ENCODE measurements at places on chromosomes 4 and X.
A peak's percentile ranks its signal among the peaks of the same experiment; 100 is the strongest.

GRCh38 chr4:176872461-176872860, 79.7 kb upstream of the VEGFC start:
- peak; percentile 21 for DNase-seq

DNA sequence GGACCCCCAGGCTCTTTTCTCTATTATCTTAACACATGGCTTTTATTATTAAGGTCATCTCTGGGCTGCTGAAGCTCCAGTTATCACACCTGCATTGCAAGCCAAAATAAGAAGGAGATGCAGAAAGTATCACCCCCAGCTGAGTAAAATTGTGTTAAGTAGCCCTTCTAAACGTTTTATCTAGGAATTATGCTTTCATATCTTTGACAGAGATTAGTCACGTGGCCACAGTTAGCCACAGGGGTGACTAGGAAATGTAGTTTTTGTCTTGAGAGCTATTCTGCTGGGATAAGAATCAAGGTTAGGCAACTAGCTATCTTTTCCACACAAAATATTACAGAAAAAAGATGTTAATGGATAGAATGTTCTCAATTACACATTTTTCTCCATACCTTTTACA, 102.1 kb downstream of the ANXA3 start:
- DNase-seq: no peak

DNA sequence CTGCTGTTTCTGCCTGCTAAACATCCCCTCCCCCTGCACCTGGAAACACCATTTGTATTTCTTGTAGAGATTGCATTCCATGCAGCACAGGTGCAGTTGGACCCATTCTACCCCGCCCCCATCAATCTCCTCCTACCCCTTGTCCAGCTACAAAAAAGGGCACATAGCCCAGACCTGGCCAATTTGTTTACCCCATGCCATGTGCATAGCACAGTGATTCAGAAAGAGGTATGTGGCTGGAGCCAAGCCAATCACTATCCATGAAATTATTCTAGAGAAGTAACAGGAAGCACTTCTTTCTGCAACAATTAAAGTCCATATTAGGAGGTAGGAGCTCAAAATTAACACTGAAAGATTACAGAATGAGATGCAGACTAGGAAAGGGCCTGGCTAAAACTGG, 20.2 kb upstream of the TMEM184C start:
- DNase-seq: no peak

- DNase-seq: no peak
Measured at GRCh38 chrX:155954793-155955192, 42.7 kb upstream of the IL9R start.

GRCh38 chr4:100079264-100079663, 111.0 kb downstream of the DDIT4L start:
- DNase-seq: no peak

DNA sequence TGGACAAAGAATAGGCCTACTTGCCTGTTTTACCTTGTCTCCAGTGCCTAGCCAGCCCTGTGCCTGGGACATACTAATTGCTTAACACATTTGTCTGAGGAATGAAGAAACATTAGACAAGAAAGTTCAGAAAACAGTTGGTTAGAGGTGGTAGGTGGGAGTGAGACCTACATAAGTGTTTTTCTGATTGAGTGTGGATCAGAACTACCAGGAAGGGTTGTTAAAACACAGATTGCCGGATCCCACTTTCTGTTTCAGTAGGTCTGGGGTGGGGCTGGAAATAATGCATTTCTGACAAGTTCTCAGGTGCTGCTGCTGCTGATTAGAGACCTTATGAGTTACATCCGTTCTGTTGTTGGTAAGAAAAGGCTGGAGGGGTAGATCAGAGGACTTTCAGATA, 5.7 kb upstream of the JADE1 start:
- DNase-seq: no peak

GRCh38 chrX:47854474-47854873, 17.8 kb downstream of the ZNF81 start:
- DNase-seq: no peak

DNA sequence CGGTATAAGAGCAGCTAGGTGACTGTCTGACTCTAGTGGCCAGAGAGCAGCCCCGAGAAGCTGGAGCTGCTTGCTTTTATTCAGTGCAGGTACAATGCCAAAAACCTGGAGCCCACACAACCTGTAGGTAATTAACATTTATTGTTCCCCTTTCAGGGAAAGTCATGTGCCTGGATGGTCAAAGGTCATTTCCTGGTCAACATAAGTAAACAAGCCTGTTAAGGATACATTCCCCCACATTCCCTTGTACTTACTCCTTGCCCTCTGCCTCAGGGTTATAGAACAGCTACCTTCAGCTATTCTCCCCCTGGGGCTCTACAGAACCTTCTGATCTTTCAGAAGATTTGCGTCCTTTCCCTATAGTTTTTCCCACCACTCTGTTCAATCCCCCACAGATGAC, 253.4 kb downstream of the TMA16 start:
- no peak for DNase-seq

- DNase-seq: no peak
Measured at GRCh38 chr4:138588501-138588900, 346.4 kb upstream of the SLC7A11 start.

DNA sequence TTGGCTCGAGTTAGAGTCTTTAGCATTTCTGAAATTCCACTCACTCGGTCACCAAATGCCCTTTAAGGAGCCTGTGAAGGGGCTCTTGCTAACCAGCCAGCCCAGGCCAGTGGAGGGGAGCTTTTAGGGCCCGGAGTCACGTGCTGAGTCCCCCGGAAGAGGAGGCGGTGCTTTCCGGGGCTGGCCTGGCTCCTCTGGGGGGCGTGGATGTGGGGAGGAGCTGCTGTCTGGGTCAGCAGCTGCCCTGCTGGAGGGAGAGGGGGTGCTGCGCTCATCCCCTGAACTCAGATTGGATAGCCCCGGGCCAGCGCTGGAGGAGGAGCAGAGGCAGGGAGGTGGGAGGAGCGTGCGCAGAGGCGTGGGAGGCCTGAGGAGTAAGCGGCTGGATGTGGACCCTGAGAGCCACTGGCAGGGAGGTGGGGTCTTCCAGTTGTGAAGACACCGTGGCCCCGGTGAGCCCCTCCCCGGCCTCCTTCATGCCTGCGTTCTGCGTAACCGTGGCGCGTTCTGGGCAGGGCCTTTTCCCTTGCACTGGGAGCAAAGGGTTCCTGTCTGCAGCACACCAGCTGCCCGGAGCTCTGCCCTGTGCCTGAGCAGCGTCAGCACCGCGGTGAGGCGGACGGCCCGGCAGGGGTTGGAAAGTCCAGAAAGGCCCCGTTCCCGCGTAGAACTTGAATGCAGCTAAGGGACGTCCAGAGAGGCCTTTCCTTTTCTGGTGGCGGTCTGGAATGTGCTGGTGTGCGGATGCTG, 19.7 kb downstream of the MAEA start:
- no peak for DNase-seq

DNA sequence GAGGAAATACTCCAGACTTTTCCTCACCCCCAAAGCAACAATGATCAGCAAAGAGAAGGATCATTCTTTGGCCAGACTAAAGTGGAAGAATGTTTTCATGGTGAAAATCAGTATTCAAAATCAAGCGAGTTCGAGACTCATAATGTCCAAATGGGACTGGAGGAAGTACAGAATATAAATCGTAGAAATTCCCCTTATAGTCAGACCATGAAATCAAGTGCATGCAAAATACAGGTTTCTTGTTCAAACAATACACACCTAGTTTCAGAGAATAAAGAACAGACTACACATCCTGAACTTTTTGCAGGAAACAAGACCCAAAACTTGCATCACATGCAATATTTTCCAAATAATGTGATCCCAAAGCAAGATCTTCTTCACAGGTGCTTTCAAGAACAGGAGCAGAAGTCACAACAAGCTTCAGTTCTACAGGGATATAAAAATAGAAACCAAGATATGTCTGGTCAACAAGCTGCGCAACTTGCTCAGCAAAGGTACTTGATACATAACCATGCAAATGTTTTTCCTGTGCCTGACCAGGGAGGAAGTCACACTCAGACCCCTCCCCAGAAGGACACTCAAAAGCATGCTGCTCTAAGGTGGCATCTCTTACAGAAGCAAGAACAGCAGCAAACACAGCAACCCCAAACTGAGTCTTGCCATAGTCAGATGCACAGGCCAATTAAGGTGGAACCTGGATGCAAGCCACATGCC, 89.7 kb downstream of the TET2 start:
- DNase-seq: no peak

- DNase-seq: peak; percentile 51
Measured at GRCh38 chr4:122798101-122798500, 28.5 kb upstream of the FGF2 start.

DNA sequence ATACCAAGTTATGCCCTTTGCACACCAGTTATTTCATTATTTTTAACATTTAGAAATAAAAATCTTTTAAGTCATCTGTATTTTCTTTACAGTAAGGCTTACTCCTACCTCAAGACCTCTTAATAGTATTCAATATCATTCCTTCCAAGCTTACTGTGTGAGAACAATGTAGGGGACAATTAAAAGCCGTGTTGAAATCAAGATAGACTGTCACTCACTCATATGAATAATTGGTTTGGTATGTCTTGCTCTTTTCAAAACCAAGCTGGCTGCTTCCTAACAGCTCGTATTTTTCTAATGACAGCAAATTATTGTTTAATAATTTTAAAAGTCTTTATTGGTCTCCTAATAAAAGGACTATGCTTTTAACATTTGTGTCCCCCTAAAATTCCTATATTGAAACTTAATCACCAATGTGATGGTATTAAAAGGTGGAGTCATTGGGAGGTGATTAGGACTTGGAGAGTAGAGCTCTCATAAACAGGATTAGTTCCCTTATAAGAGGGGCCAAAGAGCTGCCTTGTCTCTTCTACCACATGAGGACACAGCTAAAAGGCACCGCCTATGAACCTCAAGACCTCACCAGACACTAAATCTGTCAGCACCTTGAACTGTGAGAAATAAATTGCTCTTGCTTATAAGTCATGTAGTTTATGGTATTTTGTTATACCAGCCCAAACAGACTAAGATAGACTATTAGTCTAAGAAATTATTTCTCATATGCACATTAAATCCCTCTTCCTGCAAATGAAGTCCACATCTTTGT, 4.1 kb downstream of the ABCB7 start:
- DNase-seq: no peak

DNA sequence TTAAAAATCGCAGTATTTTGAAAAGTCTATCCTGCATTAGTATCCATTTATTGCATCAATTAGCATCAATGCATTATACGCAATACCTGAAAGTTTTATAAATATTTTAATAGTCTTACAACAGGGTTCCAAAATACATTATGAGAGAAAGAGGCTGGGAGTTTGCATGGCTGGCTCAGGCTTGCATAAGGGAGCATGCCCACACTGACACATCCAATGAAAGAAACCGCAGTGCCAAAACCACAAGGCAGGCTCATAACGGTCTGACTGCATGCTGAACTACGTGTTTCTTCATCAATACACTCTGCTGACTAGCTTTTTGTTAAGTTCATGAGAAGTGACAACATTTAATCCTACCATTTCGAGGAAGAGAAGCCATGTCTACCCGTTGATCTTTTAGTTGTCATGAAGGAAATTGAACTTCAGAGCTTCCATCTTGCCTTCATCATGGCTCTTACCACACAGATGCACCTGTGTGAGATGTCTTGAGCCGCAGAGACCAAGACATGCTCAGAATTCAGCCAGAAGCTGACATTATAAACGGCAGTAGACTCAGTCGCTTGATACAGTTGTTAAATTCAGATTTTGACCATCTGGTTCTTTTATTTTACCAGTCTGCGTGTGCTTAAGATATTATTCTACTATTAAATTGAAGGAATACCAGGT, 168.8 kb upstream of the FRG1 start:
- DNase-seq: peak; percentile 21

DNA sequence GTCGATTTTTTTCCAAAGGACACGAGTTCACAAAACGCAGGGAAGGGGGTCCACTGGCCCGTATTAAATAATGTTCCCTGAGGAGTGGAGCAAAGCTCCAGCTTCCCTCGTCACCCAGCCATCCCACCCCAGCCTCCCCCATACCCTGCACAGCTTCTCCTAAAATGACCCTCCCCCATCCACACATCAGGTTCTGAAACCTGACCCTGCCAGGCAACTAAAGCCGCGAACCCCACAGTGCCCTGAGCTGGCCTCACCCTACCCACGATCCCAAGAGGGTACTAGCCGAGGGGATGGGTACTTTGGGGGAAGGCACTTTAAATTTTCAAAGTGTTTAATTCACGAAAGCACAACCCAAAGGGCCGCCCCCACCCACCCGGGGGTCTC, 634 bp downstream of the APOO start:
- DNase-seq: no peak

DNA sequence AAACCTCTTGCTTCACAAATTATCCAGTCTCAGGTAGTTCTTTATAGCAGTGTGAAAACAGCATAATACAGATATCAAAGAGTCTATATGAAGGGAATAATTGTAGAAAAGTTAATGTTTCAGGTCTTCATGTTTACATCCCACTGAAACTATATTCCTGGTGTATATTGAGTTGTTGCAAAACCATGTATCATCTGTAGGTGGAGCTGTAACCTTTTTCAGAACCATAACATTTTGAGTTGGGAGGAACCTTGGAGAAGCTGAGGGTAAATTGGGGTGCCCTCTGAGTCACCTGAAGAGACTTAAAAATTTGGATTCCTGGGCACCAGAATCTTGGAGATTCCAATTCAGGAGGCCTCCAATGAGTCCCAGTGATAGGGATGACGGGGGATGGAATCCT, 51.9 kb upstream of the TAPT1 start:
- no peak for DNase-seq

DNA sequence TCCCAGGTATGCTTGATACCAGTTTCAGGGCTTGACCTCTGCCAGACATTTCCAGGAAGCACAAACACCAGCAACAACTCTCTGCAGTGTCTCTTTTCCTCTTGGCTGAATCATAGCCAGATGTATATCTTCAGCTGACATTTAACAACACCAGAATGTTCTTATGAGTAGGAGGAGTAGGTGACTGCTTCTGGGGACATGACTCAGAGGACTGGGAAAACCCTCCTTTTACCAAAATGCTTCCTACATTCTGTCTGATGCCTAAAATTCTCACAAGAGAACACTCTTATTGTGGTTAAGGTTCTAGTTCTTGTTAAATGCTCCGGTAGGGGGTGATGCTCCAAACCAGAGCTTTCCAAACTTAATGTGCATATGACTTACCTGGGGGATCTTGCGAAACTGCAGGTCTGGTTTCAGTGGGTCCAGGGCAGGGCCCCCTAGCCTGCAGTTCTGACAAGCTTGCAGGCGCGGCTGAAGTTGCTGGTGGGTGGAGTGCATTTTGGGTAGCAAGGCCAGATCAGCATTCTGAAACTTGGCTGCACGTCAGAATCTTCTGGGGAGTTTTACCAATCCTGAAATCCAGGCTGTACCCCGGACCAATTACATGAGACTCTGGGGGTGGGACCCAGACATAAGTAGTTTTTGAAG, 329.3 kb upstream of the RPS6KA3 start:
- peak; percentile 43 for DNase-seq

DNA sequence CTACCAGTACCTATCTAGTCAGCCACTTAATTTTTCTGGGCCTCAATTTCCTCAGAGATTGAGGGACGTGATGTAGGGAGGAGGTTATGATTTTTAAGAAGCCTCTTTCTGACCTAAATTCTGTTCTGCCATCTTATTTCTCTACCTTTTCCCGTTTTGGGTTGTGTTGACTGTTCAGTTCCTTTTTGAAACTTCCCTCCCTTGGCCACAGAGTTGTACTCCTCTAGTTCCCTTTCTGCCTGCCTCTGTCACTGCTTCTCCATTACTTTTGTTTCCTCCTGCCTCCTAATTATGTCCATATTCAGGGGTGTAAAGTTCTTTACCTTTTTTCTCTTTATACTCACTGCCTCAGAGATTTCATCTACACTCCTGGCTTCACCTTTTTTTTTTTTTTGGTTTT, 25.4 kb downstream of the CLCN5 start:
- DNase-seq: no peak

- DNase-seq: no peak
Measured at GRCh38 chr4:87982036-87982435, 6.5 kb downstream of the SPP1 start.

GRCh38 chrX:22760513-22761057, 239.2 kb upstream of the DDX53 start:
- DNase-seq: no peak

Measured in RCC 7860 (cell line).